ENCODE measurements at places on chromosomes 12 and 14.

DNA sequence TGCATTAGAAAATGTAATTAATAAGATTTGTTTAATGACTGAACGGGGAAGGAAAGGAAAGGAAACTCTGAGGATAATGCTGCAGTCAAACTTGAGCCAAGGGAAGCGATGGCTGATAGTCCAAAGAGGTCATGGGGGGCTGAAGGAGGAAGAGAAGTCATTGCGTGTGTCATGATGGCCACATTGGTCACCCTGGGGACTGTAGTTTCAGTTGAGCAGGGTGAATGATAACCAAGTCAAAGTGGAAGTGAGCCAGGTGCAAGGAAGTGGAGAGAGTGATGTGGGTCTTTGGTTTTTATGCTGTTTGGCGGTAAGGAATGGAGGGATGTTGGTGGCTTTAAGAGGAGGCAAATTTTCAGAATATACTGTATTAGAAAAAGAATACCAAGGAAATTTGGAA is 21.6 kb downstream of the C12orf75 start:
- no peak for DNase-seq

- no peak for DNase-seq
These were observed 7.8 kb downstream of the ZFP36L1 start for GRCh38 chr14:68784978-68785533.

DNA sequence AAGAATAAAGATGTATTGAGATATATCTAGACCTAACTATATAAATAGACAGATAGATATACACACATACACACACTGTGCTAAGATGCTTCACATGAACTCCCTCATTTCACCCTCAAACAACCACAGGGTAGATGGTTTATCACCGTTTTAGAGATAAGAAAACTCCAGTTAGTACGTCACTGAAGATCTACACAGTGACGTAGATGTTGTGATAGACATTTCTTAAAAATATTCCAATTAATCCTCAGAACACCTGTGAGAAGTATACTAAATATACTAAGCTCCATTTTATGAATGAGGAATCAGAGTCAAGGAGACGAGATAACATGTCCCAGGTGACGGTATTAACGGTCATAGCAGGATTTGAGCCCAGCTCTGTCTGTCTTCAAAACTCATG is 31.5 kb downstream of the CCDC60 start:
- no peak for DNase-seq

DNA sequence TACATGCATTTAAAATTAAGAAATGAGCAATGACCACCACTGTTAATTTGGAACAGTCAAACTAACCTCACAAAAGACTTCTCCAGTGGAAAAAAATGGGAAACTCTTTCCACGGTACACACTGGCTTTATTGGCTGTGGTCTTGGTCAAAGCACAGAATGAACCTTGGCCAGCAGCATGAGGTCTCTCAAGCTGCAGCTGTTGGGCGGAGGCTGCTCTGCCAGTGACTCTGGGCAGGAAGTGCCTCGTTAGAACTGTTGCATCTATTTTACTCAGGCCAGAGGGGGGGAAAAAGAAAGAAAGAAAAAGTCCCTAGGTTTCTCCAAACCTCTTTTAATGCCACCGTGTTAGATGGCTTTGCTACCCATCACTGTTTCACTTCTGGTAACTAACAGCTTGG is 279.8 kb upstream of the DIO2 start:
- DNase-seq: no peak
